Iris pigment epithelial cell (primary cell): ENCODE measurements at places on chromosomes 12 and 14.

DNA sequence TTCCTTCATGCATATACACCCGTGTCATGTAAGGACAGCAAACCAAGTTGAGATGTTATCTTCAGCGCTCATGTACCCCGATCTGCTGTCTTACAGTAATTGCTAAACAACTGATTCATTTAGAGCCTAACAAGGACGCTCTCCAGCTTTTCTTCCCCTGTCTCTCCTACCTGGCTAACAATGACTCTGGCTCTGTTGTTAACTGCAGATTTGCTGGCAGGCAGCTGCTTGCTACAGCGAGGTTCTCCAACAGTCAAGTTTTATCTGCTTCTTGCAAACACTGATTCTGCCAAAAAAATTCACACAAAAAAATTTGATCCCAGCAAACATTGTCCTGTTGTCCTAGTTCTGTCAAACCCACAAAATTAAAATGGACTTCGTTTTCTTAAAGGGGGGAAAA is 101.6 kb downstream of the OTX2 start:
- DNase-seq, result no peak

GRCh38 chr14:68408680-68409079 is 384.2 kb downstream of the ZFP36L1 start:
- DNase-seq, result peak; percentile 80

DNA sequence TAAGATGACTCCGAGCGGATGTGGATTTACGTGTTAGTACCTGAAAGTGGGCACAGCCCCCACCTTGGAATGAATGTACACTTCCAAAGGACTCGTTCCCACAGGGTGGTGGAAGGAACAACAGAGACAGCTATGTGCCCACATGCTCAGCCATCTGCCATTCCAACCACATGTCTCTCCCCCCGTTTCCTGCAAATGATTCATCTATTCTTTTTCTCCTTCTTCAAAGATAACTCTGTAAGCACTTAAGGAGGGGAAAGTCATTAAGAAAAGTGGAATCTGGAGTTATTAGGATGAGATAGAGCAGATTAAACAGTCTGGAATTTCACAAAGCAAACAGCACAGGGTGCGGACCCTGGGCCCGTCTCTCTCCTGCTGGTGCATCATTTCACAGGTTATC is 18.5 kb upstream of the DUSP6 start:
- peak; percentile 80 for DNase-seq

DNA sequence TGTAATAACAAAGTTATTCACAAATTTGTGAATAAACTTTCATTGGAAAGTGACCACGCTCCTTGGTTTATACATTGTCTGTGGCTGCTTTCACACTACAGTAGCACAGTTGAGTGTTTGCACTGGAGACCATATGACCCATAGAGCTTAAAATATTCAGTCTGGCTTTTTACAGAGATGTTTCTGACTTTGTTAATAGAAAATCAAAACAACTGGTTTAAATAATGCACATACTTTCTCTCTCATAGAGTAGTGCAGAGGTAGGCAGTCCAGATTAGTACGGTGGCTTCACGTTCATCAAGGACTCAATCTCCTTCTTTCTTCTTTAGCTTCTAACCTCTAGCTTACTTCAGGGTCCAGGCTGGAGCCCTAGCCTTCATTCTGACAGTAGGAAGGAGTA is 36.2 kb downstream of the PSEN1 start:
- no peak for DNase-seq

- peak; percentile 65 for DNase-seq
Measured at GRCh38 chr12:82896979-82897378, 210.3 kb downstream of the TMTC2 start.

DNA sequence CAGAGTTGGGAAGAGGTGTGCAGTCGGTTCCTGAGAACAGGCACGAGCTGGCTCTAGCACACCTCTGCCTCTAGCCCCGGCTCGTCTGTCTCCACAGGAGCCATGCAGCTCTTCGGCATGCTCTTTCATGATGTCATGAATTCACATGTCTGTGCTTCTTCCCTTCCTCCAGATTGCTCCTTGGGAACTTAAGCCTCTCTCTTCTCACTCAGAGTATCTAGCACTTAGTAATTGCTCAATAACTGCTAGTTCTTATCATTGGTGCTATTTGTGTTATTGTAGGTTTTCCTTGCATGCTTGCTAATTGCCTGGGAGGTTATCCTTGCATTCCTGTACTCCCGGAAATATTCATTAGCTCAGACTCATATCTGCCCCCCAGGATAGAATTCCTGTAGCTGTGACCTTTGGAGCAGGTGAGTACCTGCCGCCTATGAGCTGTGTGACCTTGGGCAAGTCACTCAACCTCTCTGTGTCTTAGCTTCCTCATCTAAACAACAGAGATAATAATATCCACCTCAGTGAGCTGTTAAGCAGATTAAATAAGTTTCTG is 19.5 kb downstream of the FAM181A start:
- peak; percentile 58 for DNase-seq

GRCh38 chr14:32434880-32435279 is 105.8 kb downstream of the AKAP6 start:
- no peak for DNase-seq

GRCh38 chr12:60308366-60308991 is 712.6 kb downstream of the SLC16A7 start:
- peak; percentile 46 for DNase-seq

- no peak for DNase-seq
Measured at GRCh38 chr14:68568907-68569897, 223.7 kb downstream of the ZFP36L1 start.

GRCh38 chr14:46230540-46230939 is 421.0 kb downstream of the RPL10L start:
- no peak for DNase-seq

GRCh38 chr12:58452546-58452945 is 467.8 kb downstream of the LRIG3 start:
- peak; percentile 65 for DNase-seq
